ENCODE measurements at places on chromosomes 2 and 18. TPM values are rescaled to one million over a fixed set of nuclear protein-coding genes. Genes with fewer than 3 reads are reported as not detected.
A peak's percentile ranks its signal among the peaks of the same experiment; 100 is the strongest.

GRCh38 chr2:221229099-221229498, 343.0 kb downstream of the EPHA4 start:
- DNase-seq = no peak

DNA sequence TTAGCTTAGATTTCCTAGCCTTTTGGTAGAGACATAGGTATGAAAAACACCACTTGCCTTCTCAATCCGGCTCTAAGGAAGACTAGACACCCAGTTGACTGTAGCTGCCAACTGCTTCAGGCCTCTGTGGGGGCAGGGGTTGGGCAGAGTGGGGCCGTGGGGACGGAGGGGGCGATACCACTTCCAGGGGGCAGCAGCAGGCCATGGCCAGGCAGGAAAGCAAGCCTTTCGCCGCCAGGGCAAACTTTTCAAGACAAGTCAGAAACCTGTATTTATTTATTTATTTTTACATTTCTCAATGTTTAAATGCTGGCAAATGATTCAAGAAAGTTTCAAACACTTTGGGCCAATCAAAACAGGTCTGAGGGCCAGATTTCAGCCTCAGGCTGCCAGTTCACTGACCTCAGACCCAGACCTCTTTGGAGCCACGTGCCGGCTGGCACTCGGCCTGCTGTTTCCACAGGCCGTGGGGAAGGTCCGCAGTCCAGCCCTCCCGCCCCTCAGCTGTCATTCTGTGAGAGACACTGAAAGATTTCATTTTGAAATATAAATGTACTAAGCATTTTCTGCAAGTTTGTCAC, 63.8 kb downstream of the MEX3C start:
- DNase-seq = no peak

GRCh38 chr2:118386641-118387302, 298.5 kb downstream of the INSIG2 start:
- no peak for DNase-seq

DNA sequence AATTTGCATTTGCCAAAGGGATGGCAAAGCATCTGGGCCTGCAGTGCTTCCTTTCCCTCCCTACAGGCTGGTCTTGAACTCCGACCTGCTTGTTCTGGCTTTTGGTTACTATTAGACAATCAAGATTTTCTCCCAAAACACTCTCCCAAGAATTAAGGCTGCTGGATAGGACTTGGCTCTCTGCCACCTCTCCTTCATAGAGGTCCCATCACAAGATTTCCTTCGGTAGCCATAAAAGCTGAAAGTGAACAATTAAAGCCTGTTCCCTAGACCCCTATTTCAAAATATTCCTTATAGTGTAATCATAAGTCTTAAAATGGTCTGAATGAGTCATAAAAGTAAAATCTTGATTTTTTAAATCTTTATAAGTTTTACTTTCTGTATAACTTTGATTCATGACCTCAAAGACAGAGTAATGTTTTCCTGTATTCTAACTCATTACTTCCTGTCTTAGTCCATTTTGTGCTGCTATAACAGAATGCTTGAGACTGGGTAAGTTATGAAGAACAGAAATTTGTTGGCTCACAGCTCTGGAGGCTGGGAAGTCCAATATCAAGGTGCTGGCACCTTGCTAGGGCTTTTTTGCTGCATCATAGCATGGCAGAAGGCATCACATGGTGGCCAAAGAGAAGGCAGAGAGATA, 37.8 kb upstream of the TNP1 start:
- no peak for DNase-seq

DNA sequence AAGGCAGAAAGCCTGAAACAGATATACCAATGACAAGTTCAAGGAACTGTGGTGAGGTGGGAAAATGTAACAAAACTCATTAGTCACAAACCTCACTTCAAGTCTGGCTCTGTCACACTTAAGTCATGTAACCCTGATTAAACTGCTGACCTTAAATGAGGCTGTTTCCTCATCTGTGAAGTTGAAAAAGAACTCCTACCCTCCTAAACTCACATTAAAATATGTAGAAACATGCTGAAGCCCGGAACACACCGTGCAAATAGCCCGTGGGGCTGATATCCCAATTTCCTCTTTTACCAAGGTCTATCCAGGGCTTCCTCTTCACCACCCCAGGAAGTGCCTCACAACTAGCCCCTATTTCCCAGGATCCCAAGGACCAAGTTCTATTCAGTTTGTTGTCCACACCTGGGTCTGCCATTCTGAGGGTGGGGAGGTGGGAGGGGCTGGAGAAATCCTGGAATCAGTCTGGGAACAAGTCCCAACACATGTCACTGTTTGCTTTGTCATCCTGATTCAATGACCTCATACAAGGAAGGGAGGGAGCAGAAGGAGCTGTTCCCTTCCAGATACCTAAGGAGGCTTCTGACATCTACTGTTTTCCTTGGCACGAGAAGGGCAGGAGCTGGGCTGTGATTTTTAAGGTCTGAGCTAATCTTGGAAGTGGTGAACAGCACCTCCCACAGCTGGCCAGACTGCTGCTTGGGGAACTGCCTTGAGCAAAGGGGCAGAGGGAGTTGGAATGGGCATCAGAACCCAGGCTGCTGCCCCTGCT, 42.3 kb downstream of the SLC4A1AP start:
- DNase-seq = no peak

- no peak for DNase-seq
These were observed 190.2 kb upstream of the APCDD1 start for GRCh38 chr18:10264260-10264659.

DNA sequence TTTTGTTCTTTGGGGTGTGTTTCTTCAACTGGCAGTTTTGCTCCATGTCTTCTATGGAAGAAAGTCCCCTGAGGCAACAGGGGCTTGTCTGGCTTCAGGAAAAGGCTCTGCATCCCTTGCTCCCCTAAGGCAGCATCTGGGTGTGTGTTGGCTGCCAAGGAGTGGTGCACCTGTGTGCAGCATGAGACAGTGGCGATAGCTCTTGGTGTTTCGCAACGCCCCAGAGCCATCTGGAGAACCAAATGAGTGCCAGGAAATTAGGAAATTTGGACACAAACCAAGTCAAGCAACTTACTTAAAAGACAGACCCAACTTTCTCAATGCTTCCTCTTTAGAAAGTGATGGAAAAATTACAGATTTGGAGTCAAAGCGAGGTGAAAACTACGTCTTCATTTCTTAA, 1044.4 kb upstream of the CNTNAP5 start:
- DNase-seq = no peak

DNA sequence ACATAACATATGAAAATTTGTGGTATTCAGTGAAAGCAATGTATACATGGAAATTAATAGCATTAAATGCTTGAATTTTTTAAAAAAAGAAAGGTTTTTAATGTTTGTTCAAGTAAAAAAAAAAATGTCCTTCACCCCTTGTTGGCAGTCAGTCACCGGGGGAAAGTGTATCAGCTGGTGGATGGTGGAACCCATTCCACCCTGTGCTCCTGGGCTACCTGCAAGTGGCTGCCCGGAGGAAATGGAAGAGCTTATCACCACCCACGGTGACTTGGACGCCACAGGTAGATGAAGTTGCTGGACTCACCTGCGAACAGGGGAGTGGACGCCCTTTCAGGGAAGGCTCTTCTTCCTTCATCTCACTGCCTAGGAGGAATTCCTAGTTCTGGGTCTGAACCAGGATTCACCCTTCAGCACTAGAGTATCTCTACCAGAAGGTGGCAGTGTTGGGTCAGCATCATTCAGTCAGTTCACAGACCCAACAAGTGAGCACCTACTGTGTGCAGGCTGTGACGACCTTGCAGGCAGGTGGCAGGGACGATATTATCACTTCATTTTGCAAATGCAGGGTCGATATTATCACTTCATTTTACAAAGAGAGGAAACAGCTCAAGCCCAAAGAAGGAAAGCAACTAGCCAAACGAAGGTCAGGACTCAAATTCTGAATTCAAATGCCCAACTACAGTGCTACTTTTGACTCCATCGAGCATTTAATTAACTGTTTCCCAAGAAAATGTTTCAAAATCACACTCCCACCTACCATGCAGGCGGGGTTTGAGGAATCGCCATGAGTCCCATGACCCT, 35.8 kb downstream of the CIB4 start:
- peak; percentile 42 for DNase-seq

DNA sequence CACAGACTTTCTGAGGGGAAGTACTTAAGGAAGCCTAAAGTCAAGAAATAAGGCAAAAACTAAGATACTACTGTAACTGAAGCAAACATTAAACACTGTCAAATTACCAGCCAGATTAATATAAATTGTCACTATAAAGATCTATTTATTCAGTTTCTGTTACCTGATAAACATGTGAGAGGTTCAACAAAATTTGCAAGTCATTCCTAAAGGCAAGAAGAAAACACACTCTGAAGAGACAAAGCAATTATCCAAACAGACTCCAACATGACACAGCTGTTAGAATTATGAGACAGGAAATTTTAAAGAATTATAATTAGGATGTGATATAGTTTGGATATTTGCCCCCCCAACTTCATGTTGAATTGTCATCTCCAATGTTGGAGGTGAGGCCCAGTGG, 140.4 kb upstream of the COL3A1 start:
- no peak for DNase-seq

DNA sequence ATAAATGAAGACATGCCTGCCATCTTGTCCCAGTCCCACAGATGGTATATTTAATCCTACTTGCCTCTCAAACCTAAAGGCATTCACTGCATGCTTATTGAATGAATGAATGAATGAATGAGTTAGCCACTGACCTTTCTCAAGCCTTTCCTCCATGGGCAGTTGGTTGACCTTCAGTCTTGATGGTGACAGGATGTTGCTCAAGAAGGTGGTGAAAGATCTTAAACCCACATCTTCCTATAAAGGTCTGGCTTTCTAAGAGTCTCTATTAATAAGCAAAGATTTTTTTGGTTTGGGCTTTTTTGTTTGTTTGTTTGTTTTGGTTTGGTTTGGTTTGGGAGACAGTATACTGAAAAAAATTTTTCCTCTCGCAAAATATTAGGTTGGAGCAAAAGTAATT, 41.7 kb downstream of the KIAA2012 start:
- DNase-seq = no peak

GRCh38 chr2:68163641-68164040, 6.0 kb downstream of the PNO1 start:
- no peak for DNase-seq

TRIM43 gene
- not detected for total RNA-seq

KYNU gene
- 1.0 TPM for total RNA-seq

TCF23 gene
- not detected for total RNA-seq

WDR43 gene
- total RNA-seq = 54.3 TPM

BUB1 gene
- total RNA-seq = 89.3 TPM
